ENCODE measurements at places on chromosomes 12 and 14.

DNA sequence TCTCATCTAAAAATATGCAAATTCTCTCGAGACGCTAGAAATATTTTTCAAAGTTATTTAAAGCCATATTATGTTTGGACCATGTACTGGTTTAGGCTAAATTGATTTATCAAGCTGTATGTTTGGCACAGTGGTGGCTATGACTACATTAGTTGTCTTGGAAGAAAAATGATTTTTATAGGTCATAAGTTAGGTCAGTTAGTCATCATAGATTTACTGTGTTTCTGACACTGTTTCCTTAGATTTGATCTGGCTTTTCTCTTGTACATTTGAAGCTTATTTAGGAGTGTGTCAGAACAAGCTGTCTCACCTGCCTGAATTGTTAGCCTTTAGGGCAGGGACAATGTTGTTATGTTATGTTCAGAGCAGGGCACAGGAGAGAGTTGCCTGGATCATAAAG, 161.1 kb upstream of the FBXO33 start:
- DNase-seq: no peak

DNA sequence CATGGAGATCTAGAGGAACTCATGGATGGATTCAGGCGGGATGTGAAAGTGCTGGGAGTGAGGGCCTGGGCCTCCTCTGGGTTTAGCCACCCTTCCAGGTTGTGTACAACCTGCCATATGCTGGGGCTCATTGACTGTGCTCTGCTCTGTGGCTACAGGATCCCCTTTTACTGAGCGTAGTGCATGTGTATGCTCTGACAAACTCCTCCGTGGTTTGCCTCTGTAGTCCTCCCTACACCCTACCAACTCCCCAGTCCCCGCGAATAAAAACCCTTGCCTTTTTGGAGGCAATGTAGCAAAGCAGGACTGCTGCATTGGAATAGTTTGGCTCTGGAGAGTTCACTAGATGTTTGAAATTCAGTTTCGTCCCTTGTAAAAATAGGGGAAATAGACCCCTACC, 17.4 kb downstream of the JDP2 start:
- DNase-seq: no peak

- no peak for DNase-seq
Measured at GRCh38 chr12:75581515-75581914, 70.1 kb upstream of the KRR1 start.

DNA sequence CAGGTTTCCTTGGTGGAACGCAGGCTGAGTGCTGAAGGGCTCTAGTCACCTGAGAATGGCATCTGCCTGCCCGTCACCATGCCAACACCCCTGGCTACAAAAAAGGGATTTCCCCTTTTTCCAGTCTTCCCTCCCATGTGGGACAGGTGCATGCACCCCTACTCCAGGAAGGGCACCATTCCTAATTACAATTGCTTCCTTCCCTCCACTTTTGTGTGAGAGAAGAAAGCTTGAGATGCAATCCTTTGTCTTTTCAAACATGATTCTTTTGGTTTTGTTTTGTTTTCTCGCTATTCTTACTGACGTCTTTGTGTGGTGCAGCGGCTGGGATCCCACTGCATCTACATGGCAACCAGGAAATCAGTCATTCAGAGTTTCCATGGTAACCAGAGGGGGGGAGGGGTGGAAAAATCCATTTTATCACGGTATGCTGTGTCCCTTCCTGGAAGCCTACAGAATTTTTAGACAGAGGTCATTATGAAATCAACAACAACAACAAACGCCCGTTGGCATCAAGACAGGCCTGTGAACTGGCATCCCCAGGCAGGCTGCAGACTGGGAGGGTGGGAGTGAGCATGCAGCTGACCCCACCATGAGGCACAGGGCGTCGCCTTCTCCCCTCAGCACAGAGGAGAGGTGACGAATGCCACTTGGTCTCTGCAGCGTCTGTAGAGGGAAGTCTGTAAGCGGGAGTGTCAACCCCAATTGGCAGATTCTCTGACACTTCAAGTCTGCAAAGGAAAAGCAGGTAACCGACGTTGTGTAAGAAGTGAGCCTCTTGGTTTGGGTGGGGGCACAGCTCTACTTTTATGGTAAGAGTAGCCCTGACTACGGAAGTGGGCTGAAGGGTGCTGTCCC, 13.6 kb upstream of the GNG2 start:
- DNase-seq: peak; percentile 57

DNA sequence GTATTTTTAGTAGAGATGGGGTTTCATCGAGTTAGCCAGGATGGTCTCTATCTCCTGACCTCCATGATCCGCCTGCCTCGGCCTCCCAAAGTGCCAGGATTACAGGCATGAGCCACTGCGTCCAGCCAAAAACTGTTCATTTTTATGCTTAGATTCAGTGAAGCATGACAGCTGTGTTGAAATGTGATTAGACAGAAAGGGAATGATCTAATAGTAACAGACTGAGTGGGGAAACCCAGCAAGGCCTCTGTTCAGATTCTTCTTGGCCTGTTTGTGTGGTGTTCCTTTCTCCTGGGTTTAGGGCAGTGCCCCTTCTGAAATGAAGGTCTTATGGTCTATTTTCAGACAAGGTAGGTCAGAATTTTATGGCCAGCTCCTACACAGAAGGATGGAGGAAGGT, 11.8 kb upstream of the ABCD4 start:
- no peak for DNase-seq

DNA sequence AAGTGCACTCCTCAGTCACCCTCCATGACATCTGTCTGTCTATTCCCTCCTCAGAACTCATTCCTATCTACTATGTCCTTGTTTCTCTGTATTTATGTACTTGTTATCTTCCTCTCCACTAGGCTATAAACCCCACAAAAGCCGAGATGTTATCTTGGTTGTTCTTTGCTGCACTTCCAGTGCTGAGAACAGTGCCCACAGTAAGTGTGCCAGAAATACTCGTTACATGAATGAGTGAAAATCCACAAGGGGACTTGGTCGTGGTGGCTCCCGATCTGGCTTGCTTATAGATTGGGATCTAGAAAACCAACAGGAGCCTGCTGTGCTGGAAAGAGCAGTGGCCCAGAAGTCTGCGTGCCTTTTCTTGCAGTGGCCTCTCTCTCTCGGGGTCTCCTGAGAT, 111.9 kb upstream of the PRMT8 start:
- no peak for DNase-seq

GRCh38 chr12:56935752-56936151, 1.5 kb upstream of the SDR9C7 start:
- no peak for DNase-seq

- no peak for DNase-seq
Measured at GRCh38 chr14:99769799-99770198, 23.4 kb upstream of the EML1 start.

GRCh38 chr12:130423136-130423535, 85.4 kb downstream of the PIWIL1 start:
- no peak for DNase-seq

DNA sequence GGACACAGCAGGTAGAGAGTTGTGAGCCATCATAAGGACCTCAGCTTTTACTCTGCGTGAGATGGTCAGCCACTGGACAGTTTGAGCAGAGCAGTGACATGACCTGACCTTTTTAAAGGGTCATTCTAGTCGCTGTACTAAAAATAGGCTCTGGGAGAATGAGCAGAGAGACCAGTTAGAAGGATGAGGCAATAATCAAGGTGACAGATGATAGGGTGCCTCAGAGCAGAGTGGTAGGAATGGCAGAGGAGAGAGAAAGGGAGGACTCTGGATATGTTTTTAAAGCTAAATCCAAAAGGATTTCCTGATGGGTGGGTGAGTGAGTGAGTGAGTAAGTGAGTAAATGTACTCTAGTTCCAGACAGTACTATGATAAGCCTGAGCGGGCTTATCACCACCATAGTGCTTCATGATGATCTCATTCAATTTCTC, 83.6 kb upstream of the ARHGAP5 start:
- no peak for DNase-seq

GRCh38 chr14:30991408-30991807, 34.0 kb upstream of the AP4S1 start:
- no peak for DNase-seq
